ENCODE measurements at places on chromosomes 13 and 19.
A peak's percentile ranks its signal among the peaks of the same experiment; 100 is the strongest.

GRCh38 chr13:38702669-38703068 is 15.8 kb downstream of the FREM2 start:
- DNase-seq = no peak

- DNase-seq = no peak
These were observed 493 bp upstream of the LHFPL6 start for GRCh38 chr13:39603424-39603947.

DNA sequence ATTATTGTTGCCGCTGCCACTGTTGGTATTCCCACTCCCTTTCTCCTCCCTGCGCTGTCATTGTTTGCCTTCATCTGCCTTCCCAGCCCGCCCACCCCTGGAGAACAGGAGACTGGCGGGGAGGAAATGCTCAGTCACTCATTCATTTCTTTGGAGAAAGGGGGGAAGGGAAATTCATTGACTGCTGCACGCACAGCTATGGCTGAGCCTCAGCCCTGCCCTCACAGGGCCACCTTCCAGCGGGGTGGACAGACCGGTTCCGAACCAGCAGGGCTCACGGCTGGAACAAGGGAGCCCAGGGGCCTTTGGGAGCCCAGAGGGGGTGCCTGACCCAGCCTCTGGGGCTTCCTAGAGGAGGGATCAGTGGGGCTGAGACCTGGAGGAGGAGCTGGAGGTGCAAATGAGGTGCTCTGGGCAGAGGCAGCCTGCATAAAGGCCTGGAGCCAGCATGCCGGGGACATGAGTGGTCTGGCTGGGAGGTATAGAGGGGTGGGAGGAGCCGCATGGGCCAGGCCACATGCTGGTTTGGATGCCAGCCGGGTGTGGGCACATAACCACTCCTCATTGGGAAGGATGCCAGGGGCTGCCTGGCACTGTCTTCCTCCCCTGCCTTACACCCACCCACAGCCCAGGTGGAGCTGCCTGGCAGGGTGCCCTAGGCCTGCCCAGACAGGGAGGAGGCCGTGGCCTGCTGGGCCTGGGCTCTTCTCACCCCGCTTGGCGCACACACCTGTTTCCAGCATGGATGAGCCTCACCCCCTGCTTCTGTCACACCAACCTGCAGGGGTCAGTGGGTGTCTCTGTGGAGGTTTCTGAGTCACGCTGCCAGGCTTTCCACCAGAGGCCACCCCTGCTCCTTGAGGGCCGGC is 26.8 kb downstream of the PPP5C start:
- no peak for DNase-seq

DNA sequence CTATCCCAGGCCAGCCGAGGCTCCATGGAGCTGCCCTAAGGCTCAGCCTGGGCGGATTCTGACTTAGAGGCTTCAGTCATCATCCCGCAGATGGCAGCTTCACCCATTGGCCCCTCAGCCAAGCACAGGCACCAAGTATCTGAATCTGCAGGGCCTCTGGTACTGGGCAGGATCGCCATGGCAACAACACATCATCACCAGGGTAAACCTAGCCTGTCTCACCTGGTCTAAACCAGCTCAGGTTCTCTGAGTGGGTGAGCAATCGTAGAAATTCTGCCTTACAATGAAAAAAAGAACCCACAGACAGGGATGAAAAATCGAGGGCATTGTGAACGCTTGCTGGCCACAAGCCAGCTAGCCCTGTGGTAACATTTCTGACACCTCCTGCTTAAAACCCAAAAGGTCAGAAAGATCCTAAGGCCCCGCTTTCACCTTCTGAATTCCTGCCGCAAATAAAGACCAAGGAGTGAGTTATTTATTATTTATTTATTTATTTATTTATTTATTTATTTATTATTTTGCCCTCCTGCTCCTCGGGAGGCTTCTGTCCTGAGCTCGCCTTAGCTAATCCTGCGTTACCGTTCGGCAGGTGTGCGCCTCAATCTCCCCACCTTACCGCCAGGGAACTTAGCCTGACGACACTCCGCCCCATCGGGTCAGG is 12.0 kb upstream of the CEACAM21 start:
- peak; percentile 75 for DNase-seq

- peak; percentile 93 for DNase-seq
These were observed 4.6 kb upstream of the SIGLEC10 start for GRCh38 chr19:51422053-51422448.

DNA sequence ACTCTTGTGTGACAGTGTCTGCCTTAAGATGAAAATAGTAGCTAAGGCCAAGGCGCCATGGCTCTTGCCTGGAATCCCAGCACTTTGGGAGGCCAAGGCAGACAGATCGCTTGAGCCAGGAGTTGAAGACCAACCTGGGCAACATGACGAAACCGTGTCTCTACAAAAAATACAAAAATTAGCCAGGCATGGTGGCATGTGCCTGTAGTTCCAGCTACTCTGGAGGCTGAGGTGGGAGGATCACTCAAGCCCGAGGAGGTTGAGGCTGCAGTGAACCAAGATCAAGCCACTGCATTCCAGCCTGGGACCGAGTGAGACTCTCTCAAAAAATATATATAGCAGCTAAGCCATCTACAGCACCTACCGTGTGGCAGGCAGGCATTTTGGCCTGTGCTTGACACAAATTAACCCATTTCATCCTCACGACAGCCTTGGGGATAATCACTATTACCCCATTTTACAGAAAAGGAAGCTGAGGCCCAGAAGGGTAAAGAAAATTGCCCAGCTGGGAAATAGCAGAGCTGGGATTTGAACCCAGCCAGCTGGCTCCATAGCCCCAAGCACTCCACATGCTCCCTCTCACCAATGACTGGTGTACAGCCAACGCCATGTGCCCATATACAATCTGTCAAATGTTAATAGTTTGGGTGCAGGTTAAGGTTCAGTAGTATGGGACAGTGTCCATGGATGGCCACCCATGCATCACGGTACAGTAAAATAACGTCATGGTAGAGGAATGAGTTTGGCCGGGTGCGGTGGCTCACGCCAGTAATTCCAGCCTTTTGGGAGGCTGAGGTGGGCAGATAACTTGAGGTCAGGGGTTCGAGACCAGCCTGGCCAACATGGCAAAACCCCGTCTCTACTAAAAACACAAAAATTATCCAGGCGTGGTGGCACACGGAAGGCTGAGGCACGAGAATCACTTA is 3.1 kb downstream of the SLC1A5 start:
- DNase-seq = no peak

Measured in activated CD8-positive, alpha-beta T cell treated with anti-CD3 and anti-CD28 coated beads for 36 hours (primary cell).